ENCODE measurements at places on chromosomes 7 and 10. TPM values are rescaled to one million over a fixed set of nuclear protein-coding genes. Genes with fewer than 3 reads are reported as not detected.

- ATAC-seq, result peak; percentile 69
Observed at GRCh38 chr10:5283305-5284158, 81.2 kb upstream of the UCN3 start.

The EVX1 gene
- total RNA-seq, result not detected

- no peak for ATAC-seq
Observed at GRCh38 chr10:66190413-66190812, 735.4 kb upstream of the LRRTM3 start.

GRCh38 chr10:20698837-20699236 is 198.3 kb downstream of the NEBL start:
- no peak for ATAC-seq

The HABP2 gene
- not detected for total RNA-seq

- no peak for ATAC-seq
Observed at GRCh38 chr7:78749052-78749746, 704.3 kb downstream of the MAGI2 start.

The OR9A2 gene
- not detected for total RNA-seq

DNA sequence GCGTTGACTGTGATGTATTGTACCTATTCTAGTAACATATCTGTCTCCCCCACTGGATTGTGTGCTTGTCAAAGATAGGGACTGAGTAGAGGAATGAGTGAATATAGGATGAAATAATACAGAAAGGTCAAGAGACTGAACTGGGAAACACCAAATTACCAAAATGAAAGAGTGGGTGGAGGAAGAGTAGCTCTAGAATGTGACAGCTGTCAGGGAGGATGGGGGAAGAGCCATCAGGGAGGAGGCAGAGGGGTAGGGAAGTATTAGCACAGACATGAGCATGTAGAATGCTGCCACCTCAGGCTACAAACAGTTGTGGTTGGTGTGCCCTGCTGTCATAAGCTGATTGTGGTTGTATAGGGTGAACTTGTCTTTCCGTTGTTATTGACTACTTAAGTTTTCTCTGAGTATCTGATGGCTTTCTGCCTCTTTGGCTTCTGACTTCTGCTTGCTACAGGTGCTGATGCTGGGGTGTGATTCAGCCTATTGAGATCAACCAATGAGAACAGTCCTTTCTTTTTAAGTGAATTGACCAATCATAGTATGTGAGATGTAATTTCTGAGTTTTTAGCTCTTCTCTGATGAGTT is 5.6 kb downstream of the CCSER2 start:
- ATAC-seq, result no peak

DNA sequence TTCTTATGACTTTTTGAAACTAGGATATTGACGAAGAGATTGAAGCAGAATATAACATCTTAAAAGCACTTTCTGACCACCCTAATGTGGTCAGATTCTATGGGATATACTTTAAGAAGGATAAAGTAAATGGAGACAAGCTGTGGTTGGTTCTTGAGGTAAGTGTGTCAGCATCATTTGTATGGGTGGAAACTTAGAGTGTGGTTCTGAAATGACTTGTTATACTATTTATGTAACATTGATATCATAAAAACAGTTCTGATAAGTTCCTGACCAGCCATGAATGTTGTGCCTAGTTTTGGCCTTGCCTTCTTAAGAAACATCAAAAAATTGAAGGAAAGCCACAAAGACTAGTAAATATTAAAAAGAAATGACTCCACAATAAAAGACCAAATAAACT is 20.8 kb downstream of the MYO3A start:
- no peak for ATAC-seq

- ATAC-seq, result no peak
Observed at GRCh38 chr7:14698239-14698638, 204.3 kb downstream of the DGKB start.

DNA sequence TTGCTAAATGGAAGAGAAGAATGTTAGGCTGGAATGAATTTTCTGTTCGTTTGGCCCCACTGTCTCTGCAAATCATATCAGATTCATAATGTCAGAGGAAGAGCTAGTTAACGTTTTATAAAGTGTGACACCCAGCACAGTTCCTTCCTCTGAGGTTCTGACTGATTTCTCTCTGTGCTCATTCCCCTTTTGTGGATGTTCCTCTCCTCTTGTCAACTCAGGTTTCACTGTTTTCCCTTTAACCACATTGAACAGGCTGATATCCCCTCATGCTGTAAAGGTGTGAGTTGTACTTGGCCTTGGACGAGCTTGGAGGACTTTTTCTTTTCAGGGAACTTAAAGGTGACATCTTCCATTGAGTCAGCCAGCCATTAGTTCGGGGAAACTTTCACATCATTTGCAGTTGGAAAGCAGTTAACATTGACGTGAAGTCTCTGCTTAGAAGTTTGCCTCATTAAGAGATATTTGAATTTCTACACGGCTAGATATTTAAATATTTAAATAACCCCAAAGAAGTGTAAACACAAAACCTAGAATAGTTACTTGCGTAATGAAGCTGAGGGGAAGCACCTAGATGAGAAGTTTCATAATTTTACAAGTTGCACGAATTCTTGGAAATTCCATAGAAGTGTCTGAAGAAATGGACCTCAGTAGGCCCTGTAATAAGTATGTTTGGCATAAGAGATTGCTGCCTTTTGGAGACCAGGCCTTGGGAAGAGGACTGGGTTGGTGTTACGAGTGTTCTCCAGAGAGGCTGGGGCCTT is 101.5 kb upstream of the EGR2 start:
- ATAC-seq, result no peak

DNA sequence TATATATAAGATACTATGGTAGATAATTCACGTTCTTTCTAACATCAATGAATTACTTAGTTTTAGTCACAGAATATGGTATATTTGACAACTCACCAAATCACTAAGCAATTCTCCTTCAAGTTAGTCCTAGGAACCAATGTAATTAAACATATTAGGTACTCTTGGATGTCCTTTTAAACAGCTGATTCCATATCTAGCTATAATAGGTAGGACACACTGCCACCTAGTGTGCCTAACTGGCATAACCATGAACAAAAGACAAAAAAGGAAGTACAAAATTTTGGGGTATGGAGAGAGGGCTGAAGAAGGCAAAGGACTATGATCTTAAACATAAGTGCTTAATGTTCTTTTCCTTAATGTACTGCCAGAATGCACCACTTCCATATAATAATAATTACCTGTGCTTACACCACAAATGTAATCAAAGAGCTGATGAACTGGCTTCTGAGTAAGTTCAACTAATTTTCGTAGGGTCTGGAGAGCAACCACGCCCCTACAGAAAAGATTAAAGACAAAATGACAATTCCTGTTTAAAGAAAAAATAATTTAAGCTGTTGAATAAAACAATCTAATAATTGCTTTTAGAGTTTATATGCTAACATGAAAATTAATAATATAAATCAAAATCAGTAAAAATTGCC is 28.7 kb downstream of the PNPLA8 start:
- ATAC-seq, result no peak

DNA sequence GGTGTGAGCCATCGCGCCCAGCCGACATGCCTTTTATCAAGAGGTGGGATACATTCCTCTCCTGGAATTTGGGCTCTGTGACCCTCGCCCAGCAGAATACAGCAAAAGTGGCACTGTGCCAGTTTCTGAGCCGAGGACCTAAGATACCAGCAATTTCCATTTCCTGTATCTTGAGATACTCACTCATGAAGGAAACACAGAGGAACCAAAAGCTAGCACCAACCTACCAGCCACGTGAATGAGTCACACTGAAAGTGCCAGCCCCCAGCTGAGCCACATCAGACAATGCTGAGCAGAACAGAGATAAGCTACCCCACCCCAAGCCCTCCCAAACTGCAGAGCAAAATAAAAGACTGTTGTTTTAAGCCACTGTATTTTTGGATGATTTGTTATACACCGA is 56.3 kb downstream of the CACUL1 start:
- ATAC-seq, result no peak

DNA sequence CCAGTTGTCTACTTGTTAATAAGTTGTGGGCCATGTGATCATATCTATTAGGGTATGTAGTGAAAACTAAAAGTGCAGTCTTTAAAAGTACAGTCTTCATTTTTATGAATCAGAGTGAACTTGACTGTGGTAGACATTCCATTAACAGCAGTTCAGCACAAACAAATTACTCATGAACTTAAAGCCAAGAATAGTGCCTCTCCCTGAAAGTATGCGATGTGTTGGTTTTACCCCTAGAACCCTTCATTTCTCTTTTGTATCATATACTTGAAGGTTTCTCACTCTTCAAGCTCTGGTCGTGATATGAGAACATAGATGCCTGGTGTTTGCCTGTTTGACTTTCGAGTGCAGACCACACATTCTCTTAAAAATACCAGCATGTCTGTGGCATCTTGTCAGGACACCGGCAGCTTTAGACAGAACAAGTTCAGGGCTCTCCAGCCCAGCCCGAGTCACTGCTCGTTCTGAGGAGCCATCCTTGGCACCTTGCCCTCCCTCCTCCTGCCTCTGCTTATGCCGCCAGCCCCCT is 159.3 kb downstream of the LCOR start:
- peak; percentile 34 for ATAC-seq

GRCh38 chr10:84158061-84158460 is 15.5 kb upstream of the GPR15LG start:
- no peak for ATAC-seq

GRCh38 chr10:1110674-1111119 is 54.5 kb downstream of the WDR37 start:
- no peak for ATAC-seq

DNA sequence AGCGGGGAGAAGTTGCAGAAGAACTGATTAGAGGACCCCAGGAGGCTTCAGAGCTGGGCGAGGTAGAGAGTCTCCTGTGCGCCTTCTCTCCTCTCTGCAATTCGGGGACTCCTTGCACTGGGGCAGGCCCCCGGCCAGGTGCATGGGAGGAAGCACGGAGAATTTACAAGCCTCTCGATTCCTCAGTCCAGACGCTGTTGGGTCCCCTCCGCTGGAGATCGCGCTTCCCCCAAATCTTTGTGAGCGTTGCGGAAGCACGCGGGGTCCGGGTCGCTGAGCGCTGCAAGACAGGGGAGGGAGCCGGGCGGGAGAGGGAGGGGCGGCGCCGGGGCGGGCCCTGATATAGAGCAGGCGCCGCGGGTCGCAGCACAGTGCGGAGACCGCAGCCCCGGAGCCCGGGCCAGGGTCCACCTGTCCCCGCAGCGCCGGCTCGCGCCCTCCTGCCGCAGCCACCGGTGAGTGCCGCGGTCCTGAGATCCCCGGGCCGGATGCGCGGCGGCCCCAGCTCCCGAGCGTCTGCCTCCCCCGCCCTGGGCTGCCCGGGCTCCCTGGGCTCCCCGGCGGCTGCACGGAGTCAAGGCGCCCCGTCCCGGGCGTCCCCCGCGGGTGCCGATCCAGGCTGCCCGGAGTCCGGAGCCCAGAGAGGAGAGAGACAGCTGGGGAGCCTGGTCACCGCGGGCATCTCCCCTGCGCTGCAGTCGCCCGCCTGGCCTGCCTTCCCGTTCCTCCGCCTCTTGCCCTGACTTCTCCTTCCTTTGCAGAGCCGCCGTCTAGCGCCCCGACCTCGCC is at the start of gene PLAU:
TSS of gene PLAU (plus strand) at position 369 of the 789 bp plus-strand sequence. CDS start 424 bp downstream, outside the sequence.
- ATAC-seq, result peak; percentile 22

DNA sequence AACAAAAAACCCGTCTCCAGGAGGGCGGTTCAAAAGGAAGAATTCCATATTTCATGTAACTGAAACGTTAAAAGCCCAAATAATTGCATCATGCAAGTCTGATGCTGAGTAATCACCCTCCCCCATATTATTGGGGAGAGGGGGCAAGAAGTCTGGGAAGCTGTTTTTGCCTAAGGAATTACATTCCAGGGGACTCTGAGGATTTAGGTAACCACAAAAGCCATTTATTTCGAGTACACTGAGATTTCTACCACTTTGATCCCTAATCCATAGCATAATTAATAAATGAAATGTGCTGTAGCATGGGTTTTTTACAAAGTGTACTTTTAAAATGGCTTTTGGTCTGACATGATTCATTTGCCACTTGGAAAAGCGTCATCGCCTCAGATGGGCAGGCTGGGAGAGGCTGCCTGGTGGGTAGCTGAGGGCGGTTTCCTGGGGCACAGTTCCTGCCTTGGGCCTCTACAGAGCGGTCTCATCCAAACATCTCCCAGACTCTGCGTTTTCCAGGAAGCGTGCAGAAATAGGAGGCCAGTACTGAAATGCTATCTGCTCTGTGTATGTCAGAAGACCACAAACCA is 106.5 kb downstream of the TCF7L2 start:
- no peak for ATAC-seq

The CADPS2 gene
- total RNA-seq, result 117 TPM

GRCh38 chr7:452226-452751 is 67.4 kb downstream of the PDGFA start:
- ATAC-seq, result no peak

The NPSR1 gene
- not detected for total RNA-seq

- peak; percentile 5 for ATAC-seq
Observed at GRCh38 chr10:131886237-131886636, 14.6 kb upstream of the PPP2R2D start.

The IL2RA gene
- total RNA-seq, result 0.49 TPM

The ESYT2 gene
- 286 TPM for total RNA-seq

The WNT2 gene
- 1.3 TPM for total RNA-seq

GRCh38 chr10:78381107-78381506 is 347.4 kb downstream of the RPS24 start:
- no peak for ATAC-seq

- ATAC-seq, result no peak
Observed at GRCh38 chr10:136465-136762, 1.2 kb downstream of the ZMYND11 start.

The CPA4 gene
- 0.93 TPM for total RNA-seq

- no peak for ATAC-seq
Observed at GRCh38 chr7:44575054-44575453, 1.3 kb upstream of the DDX56 start.

- peak; percentile 29 for ATAC-seq
Observed at GRCh38 chr10:7787150-7787856, 490 bp downstream of the KIN start.

Measured in gastroesophageal sphincter (tissue), 4 donors.